NCI-H2081 (cell line): ENCODE measurements at places on chromosomes 16 and 17.

GRCh38 chr17:27553019-27553511 lies 77.9 kb upstream of the LGALS9 start:
- no peak for DNase-seq

GRCh38 chr16:85641776-85642176 lies 28.7 kb downstream of the GSE1 start:
- no peak for DNase-seq

GRCh38 chr17:45411348-45412105 lies 21.1 kb downstream of the ARHGAP27 start:
- no peak for DNase-seq

GRCh38 chr17:41919840-41920579 lies 1.3 kb upstream of the ACLY start:
- no peak for DNase-seq

- no peak for DNase-seq
These were observed 119.2 kb downstream of the METRNL start for GRCh38 chr17:83198366-83199341.

GRCh38 chr17:31530391-31530985 lies 139.0 kb downstream of the RAB11FIP4 start:
- no peak for DNase-seq
